RWPE1 (cell line): ENCODE measurements at places on chromosomes 3 and 15.

DNA sequence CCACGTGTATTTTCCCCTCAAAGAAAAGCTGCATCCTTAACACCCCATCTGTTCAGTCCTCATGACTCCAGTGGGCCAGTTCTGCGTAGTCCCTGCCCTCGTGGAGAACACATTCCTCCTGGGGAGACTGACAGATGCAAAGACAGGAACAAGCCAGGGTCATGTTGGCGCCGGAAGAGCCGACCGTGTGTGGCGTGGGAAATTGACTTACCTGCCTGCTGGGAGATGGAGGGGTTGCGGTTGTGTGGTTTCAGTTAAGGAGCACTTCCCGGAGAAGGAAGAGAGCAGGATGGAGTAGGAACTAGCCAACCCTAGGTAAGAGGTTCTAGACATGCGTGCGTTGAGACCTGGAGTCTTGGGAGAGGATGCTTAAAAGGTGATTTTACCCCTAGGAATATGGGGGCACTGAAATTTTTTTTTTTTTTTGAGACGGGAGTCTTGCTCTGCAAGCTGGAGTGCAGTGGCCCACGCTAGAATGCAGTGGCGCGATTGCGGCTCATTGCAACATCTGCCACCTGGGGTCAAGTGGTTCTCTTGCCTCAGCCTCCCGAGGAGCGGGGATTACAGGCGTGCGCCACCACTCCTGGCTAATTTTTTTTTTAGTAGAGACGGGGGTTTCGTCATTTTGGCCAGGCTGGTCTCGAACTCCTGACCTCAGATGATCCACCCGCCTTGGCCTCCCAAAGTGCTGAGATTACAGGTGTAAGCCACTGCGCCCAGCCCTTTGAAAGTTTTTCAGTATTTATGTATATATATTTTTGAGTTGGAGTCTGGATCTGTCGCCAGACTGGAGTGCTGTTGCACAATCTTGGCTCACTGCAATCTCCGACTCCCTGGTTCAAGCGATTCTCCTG lies 1.4 kb downstream of the VHL start:
- DNase-seq: peak; percentile 24

DNA sequence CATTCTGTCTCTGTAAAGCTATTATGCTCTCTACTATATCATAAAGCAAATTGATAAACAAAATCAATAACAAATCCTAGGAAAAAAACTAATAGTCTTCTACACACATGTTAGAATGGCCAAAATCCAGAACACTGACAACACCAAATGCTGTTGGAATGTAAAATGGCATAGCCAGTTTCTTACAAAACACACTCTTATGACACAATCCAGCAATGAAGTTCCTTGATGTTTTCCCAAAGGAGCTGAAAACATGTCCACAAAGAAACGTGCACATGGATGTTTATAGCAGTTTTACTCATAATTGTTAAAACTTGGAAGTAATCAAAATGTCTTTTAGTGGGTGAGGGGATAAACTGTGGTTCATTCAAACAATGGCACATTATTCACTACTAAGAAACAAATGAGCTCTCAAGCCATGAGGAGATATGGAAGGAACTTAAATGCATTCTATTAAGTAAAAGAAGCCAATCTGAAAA lies 32.7 kb downstream of the CADM2 start:
- no peak for DNase-seq

GRCh38 chr3:43792904-43793303 lies 102.2 kb downstream of the ABHD5 start:
- DNase-seq: no peak

GRCh38 chr15:79595306-79595705 lies 163.2 kb downstream of the MINAR1 start:
- DNase-seq: no peak

GRCh38 chr15:70356919-70357318 lies 259.2 kb upstream of the TLE3 start:
- no peak for DNase-seq

DNA sequence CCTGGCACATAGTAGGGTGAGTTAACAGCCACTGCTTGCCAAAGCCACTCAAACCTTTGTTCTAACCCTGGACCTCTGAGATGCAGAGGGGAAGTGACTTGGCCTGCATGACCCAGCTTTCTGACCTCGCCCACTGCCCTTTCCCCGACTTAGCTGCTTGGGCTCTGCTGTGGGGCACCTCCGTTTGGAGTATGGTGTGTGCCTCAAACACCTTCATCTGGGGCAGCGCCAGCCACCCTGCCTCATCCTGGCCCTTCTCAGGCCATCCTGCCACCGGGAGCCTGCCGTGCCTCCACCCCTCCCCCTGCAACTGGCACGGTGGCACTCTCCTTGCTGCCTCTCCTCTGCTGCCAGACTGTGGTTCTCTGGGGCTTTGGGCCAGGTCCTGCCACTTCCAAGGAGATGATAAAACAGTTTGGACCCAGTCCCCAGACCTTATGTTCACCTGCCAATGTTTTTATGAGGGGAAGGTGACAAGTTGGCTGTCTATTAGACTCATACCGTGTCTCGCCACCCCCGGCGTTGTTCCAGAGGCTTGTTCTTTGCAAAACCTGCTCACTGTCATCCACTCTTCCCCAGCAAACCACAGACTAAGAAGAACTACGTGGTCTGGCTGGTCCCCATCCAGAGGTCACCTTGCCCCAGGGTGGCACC lies 32.2 kb downstream of the SLC6A6 start:
- DNase-seq: no peak

- no peak for DNase-seq
Measured at GRCh38 chr15:57961919-57962318, 103.6 kb downstream of the ALDH1A2 start.
